Trophoblast cell (in vitro differentiated cells and primary cell): ENCODE measurements at places on chromosomes 12 and 14.

- DNase-seq, result no peak
Measured at GRCh38 chr14:99331811-99332210, 59.8 kb upstream of the BCL11B start.

GRCh38 chr14:51724650-51725049 is 72.9 kb downstream of the FRMD6 start:
- no peak for DNase-seq

DNA sequence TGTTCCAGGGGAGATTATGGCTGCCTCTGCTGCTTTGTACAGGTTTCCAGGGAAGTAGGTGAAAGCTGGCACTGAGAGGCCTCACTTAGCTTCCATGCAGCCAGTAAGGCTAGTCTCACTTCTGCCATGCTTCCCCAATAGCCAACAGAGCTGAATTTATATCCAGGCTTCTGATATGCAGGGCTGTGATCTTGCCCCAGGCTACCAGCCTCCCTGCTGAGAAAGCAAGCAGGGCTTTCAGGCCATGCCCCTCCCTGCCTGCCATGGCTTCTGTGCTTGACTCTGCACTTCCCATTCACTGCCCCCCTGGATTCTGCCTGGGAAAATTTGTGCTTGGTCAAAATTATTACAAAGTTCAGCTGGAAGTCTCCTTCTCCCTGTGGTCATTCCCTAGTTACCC is 302.1 kb upstream of the FBXO33 start:
- no peak for DNase-seq

DNA sequence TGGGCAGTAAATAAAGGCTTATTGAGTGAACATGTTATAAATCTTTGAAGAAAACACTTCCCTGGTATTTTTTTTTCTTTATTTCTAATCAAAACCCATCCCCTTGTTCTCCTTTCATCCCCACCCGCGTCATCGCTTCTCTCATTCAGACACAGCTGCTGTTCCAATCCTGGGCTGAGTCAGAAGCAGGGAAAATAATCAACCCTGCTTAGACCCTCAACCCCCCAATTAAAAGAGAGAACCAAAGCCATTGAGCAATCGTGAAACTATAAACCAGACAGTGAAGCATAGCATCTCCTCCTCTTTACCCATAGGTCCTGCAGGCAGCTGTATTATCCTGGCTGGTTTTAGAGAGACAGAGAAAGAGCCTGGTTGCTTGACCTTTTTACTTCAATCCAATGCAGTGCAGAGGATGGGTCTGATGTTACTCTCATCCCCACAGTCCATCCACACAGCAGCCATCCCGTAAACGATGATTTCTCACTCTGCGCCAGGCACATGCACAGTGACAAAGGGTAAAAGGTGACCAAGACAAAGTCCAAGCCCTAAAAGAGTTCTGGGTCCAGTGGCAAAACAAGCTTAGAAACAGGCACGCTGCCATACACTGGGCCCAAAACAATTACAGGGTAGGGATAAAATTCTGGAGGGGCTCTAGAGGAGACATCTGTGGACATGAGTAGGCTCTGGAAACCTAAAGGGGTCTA is 238.3 kb downstream of the GALC start:
- no peak for DNase-seq

DNA sequence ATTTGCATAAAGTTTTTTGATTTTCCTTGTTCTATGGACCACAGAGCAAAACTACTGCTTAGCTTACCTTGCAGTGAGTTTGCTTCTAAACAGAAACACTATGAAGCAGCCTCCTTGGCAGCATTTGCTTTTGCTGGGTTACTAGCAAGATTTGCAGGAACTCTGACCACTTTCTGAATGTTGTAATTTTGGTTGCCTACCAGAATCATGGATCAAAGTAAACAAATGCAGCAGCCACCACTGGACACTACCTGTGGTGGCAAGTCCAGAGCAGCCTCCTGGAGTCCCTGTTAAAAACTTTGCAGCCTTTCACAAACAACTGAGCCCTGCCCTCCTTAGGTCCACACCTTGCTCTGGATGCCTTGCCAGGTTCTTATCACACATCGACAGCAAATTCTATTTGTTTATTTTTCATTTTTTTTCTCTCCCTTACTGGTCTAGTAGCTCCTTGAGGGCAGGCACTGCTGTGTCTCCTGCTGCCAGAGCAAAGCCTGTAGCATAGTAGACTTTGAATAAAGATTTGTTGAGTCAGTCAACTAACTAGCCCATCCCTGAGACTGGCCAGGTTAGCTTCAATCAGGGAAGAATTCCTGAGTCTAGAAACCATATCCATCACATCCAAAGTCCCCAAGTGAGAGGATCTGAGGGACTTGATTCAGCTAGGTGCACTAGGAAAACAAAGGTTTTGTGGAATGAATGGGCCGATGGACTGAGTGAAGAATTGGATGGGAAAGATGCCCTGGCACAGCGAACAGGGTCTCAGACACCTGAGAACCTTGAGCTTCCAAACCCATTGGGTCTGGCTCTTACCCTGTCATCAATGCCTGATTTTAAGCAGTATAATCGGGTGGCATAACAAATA is 5.7 kb downstream of the TTC6 start:
- DNase-seq, result no peak

- DNase-seq, result no peak
Measured at GRCh38 chr12:64713376-64713775, 45.8 kb downstream of the GNS start.

DNA sequence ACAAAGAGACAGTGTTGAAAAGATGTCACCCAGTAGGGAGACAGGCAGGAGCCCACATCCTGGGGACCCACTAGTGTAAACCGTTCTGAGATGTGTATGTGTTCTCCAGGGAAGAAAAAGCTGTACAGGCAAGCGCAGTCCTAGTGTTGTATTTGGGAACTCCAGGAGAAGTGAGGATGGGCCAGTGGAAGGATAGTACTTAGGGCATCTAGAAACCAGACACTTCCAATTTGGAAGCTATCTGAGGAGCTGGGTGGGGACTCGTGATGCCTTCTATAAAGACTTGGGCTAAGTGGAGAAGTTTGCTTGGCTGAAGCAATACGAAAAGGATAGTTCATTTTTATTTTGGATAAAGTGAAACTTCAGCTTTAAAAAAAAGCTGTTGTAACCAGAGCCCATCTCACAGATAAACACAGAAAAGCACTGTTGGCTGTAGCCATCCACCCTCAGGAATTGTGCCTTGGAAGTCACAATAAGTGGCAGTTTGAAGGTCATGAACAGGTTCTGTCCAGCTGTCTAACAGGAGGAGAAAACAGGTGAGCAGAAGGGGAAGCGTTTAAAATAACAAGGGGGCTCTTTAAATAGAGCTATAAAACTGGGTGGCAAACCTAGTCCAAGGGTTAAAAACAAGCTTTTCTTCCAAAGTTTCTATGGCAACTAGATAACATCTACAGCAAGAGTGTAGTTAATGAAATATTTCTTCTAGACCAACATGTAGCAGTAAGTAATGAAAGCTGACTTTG is 108.0 kb upstream of the ARHGAP5 start:
- no peak for DNase-seq

DNA sequence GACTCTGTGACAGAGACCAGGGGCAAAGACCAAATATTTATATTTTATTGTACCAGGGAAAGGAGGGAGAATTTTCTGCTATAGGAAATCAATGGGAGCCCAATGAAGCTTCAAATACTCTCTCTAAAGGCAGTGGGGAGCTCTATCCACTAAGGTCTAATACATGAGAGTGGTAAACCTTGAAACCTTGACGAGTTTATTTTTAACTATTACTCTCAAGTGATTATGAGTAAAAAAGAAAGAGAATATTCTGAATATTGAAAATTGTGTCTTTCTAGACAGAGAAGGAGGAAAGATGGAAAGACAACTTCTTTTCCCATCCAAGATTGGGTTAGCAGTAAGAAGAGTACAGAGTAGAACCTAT is 1722.1 kb upstream of the SEL1L start:
- DNase-seq, result no peak

- DNase-seq, result peak; percentile 66
Measured at GRCh38 chr14:95313707-95314106, 6.0 kb downstream of the CLMN start.

GRCh38 chr12:124443931-124444712 is 123.3 kb downstream of the NCOR2 start:
- DNase-seq, result no peak

DNA sequence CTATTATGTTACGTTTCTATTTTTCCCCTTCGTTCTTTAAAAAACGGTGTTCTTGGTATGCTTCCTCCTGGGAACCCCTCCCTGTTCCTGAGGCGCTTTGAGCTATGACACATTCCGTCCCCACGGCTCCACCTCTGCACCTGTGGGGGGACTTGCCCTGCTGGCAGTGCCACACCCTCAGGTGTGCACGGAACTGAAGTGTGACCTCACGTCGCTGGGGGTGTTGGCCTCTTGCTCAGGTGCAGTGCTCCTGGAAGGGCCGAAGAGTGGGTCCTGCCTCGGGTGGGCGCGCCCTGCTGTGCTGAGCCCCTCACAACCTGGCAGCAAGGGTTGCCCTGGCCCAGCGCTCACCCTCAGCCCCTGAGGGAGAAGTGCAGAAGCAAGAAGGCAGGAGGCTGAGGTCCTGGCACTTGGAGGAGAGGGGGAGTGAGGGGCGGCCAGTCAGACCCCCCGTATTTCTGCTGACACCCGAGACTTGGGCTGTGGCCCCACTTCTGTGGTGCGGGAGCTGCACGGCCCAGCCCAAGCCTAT is 4.9 kb downstream of the AMN start:
- DNase-seq, result no peak

DNA sequence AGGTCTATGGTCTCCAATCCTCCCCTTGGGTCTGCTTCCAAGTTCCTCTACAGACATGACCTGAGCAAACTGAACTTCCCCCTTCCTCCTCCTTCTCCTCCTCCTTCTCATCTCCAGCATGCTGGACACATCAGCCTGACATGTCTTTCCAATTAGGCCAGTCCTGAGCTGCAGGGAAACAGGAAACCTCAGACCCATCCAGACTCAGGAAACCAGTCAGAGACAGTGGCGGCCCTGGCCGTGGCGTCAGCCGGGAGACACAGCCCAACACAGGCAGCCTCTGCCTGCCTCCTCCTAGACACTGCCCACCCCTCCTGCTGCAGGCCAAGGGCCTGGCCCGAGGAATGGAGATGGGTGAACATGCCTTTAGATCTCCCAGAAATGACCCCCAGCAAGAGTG is 468.8 kb downstream of the BCL11B start:
- no peak for DNase-seq

DNA sequence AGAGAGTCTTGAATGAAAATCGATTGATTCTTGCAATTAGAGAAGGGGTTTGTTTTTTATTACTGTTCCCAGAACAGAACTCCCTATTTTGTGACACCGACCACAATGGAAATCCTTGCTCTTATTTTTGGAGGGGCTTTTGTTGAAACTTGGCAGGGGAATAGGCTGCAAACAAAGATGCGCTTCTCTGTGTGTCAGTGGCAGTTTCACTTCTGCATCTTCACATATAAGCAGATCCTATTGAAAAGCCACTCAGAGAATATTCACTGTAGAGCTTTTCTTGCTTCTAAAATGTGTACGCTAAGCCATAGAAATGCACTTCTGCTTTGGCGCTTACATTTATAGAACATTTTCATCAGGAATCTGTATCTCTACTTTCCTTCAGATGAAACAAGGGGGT is 1822.4 kb upstream of the SEL1L start:
- DNase-seq, result no peak

- DNase-seq, result no peak
Measured at GRCh38 chr14:78851189-78851588, 681.0 kb downstream of the NRXN3 start.

GRCh38 chr12:90090929-90091651 is 382.5 kb upstream of the ATP2B1 start:
- peak; percentile 57 for DNase-seq

- DNase-seq, result no peak
Measured at GRCh38 chr12:107580750-107581618, 104.6 kb upstream of the PWP1 start.

DNA sequence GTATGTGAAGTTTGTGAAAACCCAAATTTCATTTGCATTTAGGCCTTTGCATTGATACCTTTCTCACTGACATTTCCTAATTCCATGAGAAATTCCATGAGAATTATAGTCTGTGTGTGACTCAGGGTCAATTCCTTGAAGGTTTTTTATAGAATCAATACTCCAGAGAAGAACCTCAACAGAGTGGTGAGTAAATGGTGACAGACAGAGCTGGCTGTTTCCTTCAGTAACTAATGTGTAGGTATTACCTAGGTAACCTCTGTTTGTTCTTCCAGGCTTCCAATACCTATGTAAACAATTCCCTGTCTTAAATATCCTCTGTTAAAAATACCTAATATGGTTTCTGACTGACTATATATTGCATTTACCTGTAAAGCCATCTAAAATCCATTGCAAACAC is 117.0 kb downstream of the TTC8 start:
- no peak for DNase-seq

DNA sequence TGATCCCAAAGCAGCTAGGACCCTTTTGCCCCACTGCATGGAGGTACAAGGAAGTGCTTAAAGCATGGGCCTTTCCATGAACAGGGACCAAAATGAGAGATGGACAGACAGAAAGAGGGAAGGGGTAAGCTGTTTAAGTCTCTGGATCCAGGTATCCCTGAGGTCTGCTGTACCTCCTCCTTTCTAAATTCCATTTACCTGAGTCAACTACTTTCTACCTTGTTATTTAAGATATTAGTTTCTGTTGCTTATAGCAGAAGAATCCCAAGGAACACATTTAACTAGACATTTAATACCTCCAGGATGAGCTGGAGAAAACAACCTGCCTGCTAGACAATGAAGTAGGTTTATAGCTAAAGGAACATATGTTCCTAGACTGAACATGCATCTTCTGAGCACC is 157.6 kb upstream of the TMCC3 start:
- no peak for DNase-seq

- no peak for DNase-seq
Measured at GRCh38 chr12:19561411-19561961, 122.2 kb downstream of the AEBP2 start.

- peak; percentile 40 for DNase-seq
Measured at GRCh38 chr12:101696251-101697196, 916 bp upstream of the CHPT1 start.

DNA sequence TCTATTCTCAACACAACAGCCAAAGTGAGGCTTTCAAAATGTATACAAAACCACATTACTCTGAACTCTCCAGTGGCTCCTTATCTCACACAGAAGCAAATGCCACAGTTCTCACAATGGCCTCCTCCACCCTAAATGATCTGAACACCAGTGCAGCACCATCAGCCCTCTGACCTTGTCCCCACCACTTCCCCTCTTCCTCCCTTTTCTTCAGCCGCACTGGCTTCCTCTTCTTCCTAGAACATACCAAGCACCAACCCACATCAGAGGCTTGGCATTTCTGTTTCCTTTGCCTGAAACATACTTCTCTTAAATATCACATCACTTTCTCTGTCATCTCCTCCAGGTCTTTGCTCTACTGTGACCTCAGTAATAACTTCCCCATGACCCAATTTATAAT is 66.3 kb downstream of the GPR135 start:
- no peak for DNase-seq

DNA sequence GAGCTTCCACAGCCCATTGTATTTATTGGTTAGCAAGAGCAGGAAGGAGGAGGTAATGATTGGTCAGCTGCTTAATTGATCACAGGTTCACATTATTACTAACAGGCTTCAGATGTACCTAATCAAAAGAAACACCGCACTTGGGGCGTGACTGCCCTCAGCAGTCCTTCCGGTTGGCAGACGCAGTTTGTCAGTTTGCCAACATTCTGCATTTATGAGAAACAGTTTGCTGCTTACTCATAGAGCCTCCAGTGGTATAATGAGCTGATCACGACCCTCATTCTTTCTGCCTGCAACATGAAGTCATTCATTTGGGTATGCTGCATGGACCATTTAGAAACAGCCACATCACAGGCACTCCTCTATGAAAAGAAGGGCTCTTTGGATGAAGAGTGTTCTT is 42.5 kb upstream of the PPM1H start:
- no peak for DNase-seq
